LHCN-M2 (cell line): ENCODE measurements at places on chromosomes 7 and 10.

- no peak for DNase-seq
Observed at GRCh38 chr7:44060948-44061644, 4.3 kb downstream of the PGAM2 start.

DNA sequence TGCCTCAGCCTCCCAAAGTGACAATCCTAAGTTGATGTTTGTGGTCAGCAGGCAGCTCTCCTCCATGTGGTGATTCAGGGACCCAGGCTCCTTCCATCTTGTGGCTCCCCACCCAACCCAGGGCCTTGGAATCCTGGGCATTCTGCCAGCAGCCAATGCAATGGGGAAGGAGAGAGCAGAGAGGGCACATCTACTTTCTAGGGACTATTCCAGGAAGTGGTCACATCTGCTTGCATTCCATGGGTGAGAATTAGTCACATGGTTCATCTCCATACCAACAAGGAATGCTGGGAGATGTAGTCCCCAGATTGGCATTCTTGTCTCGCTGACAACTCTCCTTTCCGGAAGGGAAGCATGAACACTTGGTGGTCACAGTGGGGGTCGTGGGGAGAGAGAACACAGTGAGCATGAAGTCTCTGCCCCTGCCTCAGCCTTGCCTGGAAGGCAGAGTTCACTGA lies 9.9 kb upstream of the SRRM3 start:
- DNase-seq = peak; percentile 71

DNA sequence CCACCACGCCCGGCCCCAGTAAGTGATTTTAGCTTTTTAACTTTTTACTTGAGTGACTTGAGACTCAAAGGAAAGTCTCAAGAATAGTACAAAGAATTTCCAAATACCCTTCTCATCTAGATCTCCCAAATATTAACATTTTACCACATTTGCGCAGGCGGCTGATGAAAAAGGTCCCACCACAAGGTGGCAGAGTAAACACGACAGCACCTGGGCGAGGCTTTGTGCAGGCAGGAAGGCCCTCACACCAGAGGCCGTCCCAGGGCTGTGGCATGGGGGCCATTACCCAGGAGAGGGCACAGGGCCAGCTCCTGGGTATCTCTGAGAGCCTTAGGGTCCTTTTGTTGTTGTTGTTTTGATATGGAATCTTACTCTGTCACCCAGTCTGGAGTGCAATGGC lies 50.0 kb upstream of the WIPI2 start:
- DNase-seq = peak; percentile 15

DNA sequence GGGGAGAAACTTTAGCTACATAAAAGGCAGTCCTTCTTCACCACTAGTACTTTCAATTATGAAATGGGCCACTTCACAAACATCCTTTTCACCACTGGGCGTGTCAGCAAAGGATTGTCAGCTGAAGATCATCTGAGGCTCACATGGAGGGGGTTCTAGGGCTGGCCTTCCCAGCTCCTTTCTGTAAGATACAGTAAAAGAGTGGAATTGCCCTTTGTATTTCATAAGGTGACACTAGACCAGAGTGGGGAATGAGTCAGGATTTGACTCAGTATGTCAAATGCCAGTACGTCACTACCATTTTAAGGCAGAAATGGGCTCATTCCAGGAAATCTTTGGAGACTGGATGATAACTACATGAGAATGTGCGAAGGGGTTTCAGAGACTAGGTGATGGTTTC lies 21.2 kb upstream of the BLOC1S2 start:
- peak; percentile 35 for DNase-seq

GRCh38 chr10:1243486-1244234 lies 187.5 kb downstream of the WDR37 start:
- DNase-seq = no peak

DNA sequence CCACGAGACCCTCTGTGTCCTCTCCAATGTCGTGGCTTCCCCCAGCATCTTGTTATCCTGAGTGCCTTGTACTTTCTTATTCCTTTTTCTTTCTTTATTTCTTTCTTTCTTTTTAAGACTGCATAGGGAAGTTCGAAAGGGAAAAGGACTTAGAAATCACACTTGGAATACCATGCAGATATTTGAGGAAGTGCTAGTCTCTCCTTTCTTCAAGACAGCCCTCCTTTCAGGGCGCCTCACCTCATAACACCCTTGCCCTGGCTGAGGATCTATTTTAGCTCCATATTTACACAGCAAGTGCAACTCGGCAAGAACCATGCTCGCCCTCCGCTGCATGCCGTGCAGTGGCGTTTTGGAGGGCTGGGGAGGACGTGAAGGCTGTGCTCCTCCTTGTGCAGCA lies 232.3 kb upstream of the GLI3 start:
- DNase-seq = no peak

DNA sequence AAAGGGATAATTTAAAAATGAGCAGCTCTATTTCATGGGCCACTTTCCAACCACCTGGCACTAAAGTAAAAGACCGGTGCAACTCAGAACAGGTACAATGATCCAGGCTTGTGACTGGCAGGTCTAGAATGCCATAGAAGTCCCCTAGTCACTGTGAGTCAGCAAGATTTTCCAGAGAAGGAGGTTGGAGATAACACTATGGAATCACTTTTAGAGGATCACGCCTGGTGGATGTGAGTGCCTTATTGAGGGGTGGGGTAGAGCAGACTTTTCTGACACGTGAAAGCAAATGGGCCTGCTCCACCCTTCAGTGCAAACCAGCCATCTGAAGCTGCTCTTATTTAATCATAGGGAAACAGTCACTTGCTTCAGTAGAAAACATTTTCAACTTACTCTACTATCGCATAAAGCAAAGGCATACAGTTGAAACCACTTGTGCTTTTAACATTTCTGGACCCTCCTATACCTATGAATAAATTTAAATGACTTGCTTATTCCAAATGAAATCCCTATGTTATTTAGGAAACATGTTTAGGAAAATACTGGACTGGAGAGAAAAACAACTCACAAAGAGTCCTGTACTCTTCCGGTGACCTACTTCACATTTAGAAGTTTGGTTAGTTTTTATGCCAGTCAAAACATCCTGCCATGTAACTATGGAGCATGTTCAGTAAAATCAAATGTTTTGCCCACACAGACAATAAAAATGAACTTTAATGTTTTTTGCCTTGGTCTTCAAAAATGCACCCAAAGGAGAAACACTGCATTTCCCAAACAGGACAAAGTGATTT lies 21.5 kb upstream of the AKR1C1 start:
- DNase-seq = peak; percentile 33
